ENCODE measurements at places on chromosomes 16 and 17.

GRCh38 chr17:37502009-37502936, 12.6 kb downstream of the DUSP14 start:
- DNase-seq = no peak

GRCh38 chr17:77107506-77108433, 33.0 kb upstream of the SEC14L1 start:
- no peak for DNase-seq

GRCh38 chr17:79473876-79474440, 136.9 kb downstream of the RBFOX3 start:
- DNase-seq = no peak

DNA sequence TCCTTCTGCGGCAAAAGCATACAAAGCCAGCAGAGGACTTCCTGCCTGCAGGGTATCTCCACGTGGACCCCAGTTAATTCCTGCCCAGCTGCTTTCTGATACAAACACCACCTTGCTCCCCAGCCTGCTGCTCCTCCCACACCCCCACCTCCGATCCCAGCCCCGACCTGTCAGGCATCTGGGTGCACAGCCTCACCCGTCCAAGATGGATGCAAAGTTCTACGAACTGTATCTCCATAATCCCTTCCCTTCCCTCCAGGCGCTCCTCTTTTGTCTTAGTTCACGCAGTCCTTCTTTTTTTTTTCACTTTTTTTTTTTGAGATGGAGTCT, 15.6 kb upstream of the FOXJ1 start:
- no peak for DNase-seq

- DNase-seq = no peak
Measured at GRCh38 chr16:1345087-1345486, 6.6 kb downstream of the TSR3 start.

Measured in HS-27A (cell line).